Fibroblast of lung (primary cell): ENCODE measurements at places on chromosomes 12 and 14. TPM values are rescaled to one million over a fixed set of nuclear protein-coding genes. Genes with fewer than 3 reads are reported as not detected.

INHBC gene
- total RNA-seq = not detected in 2 replicates

GPR162 gene
- 11.1 and 11.8 TPM in 2 replicates for total RNA-seq

DNA sequence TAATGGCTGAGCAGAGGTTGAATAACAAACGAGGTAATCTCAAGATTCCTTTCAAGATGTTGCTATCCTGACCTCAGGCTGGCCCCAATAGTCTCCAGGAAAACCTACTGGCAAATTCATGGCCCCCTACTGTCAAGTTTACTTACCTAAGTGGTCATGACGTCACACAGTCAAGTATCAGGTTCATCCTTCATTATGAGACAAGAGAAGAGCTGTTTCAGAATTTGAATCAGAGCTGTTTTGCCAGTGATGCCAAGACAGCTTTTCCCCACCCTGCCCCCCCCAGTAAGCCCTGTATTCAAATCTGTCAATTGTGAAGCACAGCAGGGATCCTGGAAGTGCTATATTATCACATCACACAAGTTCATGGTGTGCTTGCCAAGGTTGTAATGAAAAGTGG, 509.6 kb downstream of the NOVA1 start:
- H3K27me3 ChIP-seq = no peaks in the 10 kb centered on the region
- no peak overlapping the region for H3K27ac ChIP-seq
- no peak for DNase-seq
- no peak overlapping the region for H3K4me3 ChIP-seq

DNA sequence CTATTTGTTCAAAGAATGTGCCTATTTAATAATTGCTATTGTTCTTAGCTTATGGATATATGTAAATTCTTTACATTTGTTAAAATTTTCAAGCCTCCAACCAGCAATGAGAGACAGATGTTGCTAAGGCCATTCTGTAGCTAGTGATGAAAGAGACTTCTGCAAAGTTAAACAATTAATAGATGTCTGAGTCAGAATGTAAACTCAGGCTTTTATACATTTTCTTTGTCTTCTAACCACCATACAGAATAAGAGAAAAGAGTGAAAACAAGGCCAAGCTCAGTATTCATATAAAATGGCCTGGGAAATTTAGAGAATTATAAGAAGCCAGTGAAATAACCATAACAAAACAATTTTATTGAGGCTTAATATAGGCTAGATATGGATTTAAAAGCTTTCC, 1102.3 kb upstream of the SEL1L start:
- H3K36me3 ChIP-seq = no peaks in the 10 kb centered on the region
- no peak for DNase-seq
- H3K27ac ChIP-seq = no peak overlapping the region
- no peak overlapping the region for H3K4me3 ChIP-seq
- no peaks in the 10 kb centered on the region for H3K4me1 ChIP-seq

- no peaks in the 10 kb centered on the region for H3K4me1 ChIP-seq
- no peak overlapping the region for H3K27ac ChIP-seq
- no peak for DNase-seq
- H3K27me3 ChIP-seq = no peaks in the 10 kb centered on the region
- H3K36me3 ChIP-seq = peaks cover 8% of the 10 kb centered on the region
Observed at GRCh38 chr12:117152793-117153775, 37.2 kb downstream of the FBXO21 start.

- H3K36me3 ChIP-seq = no peaks in the 10 kb centered on the region
- H3K4me1 ChIP-seq = no peaks in the 10 kb centered on the region
- no peak overlapping the region for H3K27ac ChIP-seq
- DNase-seq = no peak
Observed at GRCh38 chr14:32200368-32201192, 1.3 kb upstream of the RNU6-7 start.

- no peak overlapping the region for H3K4me3 ChIP-seq
- DNase-seq = no peak
- H3K27ac ChIP-seq = no peak overlapping the region
- H3K36me3 ChIP-seq = no peaks in the 10 kb centered on the region
- H3K27me3 ChIP-seq = peaks cover 27% of the 10 kb centered on the region
Observed at GRCh38 chr14:37580146-37580545, 14.9 kb downstream of the FOXA1 start.

DNA sequence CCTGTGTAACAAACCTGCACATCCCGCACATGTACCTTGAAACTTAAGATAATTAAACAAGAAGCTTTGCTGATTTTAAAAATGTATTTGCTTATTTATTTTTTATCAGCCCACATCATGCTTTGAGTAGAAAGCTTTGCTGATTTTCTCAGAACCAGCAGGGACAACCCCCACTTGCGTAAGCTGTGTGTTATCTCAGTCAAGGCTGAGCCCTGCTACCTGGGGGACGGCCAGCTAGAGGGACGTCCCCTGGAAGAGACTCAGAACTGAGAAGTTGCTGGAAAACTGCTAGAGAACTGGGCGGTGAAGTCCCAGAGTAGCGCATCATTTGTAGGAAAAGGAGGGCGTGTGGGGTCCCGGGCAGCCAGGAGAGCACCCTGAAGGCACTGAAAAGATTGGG, 4.1 kb upstream of the PLEK2 start:
- H3K27ac ChIP-seq = no peak overlapping the region
- no peak for DNase-seq
- H3K36me3 ChIP-seq = no peaks in the 10 kb centered on the region
- H3K4me1 ChIP-seq = peaks cover 6% of the 10 kb centered on the region

DCAF4 gene
- total RNA-seq = 4.9 and 10.2 TPM in 2 replicates

KLRC2 gene
- not detected in 2 replicates for total RNA-seq

DNA sequence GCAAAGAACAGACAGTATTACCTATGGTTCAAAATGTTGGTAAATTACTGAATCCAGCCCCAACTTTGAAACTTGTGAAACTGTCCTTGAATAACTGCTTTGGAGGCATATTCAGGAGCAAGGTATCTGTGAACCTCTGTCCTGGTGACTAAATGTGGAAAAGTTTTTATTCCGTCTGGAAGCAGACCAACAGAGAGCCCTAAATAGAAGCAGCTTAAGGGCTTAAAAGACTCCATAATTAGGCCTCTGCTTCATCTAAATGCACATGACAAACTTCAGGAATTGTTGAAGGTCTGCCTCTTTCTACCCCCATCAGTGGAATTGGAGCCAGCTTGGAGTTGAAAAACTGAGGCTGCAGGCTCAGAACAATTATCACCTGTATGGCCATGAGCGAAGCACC, 276.5 kb downstream of the KCNH5 start:
- DNase-seq = no peak
- H3K36me3 ChIP-seq = no peaks in the 10 kb centered on the region
- H3K27ac ChIP-seq = no peak overlapping the region
- H3K4me3 ChIP-seq = no peak overlapping the region

GRCh38 chr12:56695327-56696101, 7.4 kb upstream of the PTGES3 start:
- no peaks in the 10 kb centered on the region for H3K36me3 ChIP-seq
- no peaks in the 10 kb centered on the region for H3K27me3 ChIP-seq
- H3K27ac ChIP-seq = no peak overlapping the region

TBX5 gene
- 13.1 and 16.8 TPM in 2 replicates for total RNA-seq

FAM90A1 gene
- 0.26 and 0.33 TPM in 2 replicates for total RNA-seq
